DMS153 (cell line): ENCODE measurements at places on chromosomes 12 and 14.

- peak; percentile 35 for DNase-seq
Observed at GRCh38 chr14:76918782-76919394, 92.7 kb downstream of the LRRC74A start.

DNA sequence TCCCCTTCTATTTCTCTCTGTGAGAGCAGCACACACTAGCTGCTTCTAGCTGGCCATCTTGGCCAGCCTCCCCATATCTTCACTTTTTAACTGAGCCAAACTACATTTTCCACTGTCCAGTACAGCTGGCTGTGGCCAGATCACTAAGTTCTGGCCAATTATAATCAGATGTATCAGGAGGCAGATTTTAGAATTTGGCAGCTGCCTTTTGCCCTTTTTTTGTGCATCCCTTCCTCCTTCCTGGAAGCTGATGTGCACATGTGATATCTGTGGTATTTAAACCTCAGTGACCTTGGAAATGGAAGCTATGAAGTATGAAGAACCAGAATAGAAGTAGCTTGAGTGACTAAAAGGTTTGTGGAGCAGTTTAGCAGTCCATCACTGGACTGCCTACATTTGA lies 49.8 kb upstream of the ANO6 start:
- DNase-seq: no peak

GRCh38 chr12:50689437-50689836 lies 74.5 kb upstream of the ATF1 start:
- no peak for DNase-seq

GRCh38 chr12:130162267-130162666 lies at the start of gene FZD10:
Gene FZD10 (plus strand): TSS chr12:130162464. CDS start chr12:130162943, 479 bp downstream.
- no peak for DNase-seq

GRCh38 chr12:77549383-77550128 lies 281.1 kb upstream of the NAV3 start:
- DNase-seq: no peak

DNA sequence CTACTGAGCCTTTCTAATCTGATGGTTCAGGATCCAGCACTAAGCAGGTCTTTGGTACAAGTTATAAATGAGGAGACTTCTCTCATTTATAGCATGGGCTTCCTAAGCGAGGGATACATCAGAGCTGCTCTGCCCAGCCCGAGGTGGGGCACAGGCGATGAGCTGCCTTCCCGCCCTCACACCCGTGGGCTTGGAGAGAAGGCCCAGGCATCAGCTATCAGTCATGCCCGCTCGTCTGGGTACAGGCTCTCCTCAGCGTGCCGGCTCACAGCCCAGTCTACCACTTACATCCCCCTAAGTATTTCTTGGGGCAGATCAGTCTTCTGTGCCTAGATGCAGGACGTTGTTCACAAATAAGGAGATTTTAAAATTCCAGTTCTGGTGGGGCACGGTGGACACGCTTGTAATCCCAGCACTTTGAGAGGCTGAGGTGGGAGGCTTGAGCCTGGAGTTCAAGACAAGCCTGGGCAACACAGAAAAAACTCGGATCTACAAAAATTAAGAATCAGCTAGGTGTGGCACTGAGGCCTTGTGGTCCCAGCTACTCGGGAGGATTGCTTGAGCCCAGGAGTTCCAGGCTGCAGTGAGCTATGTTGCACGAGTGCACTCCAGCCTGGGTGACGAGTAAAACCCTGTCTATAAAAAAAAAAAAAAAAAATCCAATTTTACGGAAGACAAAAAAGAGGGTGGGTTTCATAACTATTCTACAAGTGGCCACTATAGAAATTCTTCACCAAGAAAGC lies 57.0 kb downstream of the CCDC88C start:
- no peak for DNase-seq

GRCh38 chr12:109639151-109639872 lies 65.7 kb downstream of the MVK start:
- no peak for DNase-seq
